ENCODE measurements at places on chromosomes 4 and X.

GRCh38 chrX:104315555-104315954, 60.8 kb upstream of the ESX1 start:
- DNase-seq: peak; percentile 83

DNA sequence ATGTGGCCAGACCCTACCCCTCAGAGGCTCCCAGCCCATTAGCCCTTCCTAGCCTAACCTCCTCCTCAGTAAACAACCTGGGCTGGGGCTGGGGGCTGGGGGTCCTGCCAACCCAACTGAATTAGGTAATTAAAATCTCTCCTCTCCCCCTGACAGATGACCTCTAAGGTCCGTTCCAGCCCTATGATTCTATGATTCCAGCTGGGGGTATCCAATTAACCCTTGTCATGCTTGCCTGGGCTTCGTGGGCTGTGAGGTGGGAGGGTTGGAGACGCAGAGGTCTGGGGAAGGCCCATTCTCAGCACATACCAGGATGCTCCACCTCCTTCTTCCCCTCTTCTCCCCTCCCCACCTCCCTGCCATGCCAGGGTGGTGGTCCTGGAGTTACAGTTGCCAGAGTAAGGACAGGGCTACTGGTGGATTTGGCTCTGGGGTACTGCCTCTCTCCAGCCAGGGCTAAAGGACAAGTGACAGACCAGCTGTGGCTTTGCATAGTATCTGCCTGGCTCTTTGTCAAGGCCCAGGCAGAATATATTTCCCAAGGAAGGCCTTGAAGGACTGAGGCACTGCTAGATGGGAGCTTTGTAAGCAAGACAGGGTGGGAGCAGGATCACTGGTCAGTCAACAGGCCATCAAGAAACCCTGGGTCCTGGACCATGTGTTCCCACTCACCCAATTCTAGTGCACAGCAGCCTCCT, 82.1 kb downstream of the EFNB1 start:
- DNase-seq: no peak

DNA sequence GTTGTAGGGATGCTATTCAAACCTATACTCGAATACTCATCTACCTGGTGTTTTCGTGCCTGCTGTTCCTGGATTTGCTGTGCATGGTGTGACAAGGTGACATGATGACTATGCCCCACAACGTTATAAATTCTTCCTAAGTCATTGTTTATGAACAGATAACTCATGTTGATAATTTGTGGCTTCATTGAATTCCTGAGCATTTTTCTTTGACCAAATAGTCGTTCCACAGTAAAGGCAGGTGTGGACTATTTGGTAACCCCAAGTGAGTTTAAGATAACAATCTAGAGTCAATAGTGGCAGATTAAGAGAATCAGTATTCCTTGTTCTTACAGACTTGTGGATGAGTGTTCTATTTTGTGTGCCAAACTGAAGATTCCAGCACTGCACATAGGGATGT, 59.9 kb downstream of the SNX25 start:
- no peak for DNase-seq

- peak; percentile 27 for DNase-seq
Measured at GRCh38 chrX:46978341-46979291, 66.4 kb downstream of the JADE3 start.

DNA sequence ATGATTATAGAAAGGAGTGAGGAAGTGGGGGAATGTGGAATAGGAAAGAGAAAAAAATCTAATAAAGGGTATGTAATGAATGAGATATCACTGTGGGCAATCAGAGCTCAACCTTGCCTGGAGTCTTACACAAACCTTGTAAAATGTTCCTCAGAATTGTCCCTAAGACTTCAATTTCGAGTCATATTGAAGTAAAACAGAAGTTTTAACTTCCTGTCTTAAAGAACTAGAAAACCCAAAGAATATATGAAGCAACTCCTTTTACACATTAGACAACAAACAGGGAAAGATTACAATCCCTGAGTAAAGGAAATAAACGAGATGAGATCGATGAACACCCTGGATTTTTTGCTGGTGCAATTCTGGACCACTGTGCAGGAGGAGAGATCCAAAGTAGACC, 18.0 kb downstream of the CXCL2 start:
- no peak for DNase-seq

- peak; percentile 64 for DNase-seq
Measured at GRCh38 chr4:6620891-6621555, 19.5 kb upstream of the MRFAP1 start.

- no peak for DNase-seq
Measured at GRCh38 chr4:150206954-150207353, 128.7 kb downstream of the DCLK2 start.

DNA sequence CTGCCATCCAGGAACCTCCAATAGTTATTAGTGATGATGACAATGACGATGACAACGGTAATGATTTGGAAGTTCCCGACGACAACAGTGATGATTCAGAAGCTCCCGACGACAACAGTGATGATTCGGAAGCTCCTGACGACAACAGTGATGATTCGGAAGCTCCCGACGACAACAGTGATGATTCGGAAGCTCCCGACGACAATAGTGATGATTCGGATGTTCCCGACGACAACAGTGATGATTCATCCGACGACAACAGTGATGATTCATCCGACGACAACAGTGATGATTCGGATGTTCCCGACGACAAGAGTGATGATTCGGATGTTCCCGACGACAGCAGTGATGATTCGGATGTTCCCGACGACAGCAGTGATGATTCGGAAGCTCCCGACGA, 14.7 kb downstream of the CXCR3 start:
- no peak for DNase-seq

GRCh38 chr4:184437565-184438265, 36.6 kb downstream of the IRF2 start:
- no peak for DNase-seq

GRCh38 chrX:13693341-13693961, 4.5 kb downstream of the RAB9A start:
- no peak for DNase-seq

DNA sequence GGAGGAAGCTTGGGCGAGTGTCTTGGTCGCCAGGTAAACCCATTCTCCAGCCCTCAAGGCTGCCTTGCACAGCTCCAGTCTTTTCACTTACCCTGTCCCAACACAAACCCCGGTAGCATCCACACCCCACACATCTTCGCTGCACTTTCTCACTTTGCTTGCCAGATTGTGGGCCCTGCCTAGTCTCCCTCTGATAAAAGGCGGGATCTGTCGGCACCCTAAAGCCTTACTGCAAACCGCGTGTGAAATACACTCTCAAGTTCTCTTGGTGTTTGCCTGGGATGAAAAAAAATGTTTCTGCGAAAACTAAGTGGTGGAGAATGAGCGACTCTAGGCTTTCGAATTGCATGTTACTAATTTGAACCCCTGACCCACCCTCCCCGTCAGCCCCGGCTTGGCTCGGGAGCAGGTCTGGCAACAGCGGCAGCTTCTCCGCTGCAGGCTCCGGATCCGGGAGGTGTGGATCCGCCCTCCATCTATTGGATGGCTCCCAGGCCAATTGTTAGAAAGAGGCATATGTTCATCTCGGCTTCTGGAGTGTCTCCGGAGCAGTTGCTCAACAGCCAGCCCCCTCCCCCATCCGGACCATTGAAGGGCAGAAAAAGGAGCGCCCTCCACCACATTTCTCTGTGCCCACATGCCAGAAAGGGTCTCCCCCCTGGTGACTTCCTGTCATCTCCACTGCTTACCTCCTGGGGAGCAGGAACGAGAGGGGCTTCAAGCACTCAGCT, 3.0 kb upstream of the CITED1 start:
- DNase-seq: peak; percentile 94

DNA sequence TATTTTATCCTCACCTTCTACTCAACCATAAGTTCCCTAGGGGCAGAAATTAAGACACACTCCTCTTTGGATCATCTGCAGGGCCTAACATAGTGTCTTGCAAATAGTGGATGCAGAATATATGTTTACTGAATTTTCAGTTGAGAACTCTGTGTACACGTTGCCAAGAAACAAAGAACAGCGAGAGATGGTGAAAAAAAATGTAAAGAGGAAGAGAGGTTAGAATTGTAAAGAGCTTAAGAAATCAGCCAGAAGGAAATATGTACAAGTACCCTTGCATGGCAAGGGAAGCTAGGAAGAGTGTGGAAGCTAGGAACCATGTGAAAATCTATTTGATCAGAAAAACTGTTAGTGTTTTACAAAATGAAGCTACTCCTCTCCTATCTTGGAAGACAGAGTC, 431.0 kb downstream of the SMARCA1 start:
- DNase-seq: no peak

DNA sequence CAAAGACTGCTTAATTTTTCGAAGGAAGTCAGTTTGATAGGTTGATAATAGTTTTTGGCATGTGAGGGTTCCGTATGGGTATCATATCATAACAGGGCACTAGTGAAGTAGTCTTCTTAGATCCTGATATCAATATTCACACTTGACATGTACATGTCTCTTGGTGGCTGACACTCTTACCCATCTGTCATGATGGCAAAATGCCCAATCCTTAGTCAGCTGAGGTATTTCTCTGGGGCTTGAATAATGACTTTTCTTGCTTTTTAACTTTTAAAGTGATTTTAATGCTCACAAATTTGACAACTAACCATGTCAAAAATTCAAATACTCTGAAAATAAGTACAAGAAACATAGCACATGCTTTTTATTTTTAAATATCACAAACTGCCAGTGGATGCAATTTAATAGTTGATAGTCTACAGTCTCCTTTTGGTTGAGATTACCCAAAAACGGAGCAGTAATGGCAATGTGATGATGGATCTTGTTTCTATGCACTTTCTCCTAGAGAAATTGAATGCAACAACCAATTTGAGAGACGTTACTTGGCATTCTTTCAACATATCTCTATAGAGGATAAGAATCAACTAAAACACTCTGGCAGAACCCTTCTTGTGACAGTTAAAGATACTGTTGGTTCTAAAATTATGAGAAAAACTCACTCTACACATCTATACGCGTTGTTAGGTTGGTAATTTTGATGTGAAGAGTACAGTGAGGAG, 552.9 kb upstream of the PABPC4L start:
- no peak for DNase-seq

- DNase-seq: peak; percentile 48
Measured at GRCh38 chr4:105896984-105897775, 1.9 kb downstream of the NPNT start.

- DNase-seq: peak; percentile 84
Measured at GRCh38 chr4:108168671-108169523, at the start of gene LEF1. Gene LEF1 (minus strand): TSS chr4:108168932. CDS start chr4:108167767, 1,165 bp downstream.

DNA sequence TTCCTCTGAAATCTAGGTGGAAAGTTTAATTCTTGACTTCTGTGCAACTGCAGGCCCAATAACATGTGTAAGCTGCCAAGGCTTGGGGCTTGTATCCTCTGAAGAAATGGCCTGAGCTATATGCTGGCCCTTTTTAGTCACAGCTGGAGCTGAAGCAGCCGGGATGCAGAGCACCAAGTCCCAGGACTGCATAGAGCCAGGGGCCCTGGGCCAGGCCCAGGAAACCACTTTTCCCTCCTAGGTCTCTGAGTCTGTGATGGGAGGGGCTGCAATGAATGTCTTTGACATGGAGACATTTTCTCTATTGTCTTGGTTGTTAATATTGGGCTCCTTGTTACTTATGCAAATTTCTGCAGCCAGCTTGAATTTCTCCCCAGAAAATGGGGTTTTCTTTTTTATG, 588.5 kb downstream of the CENPC start:
- no peak for DNase-seq

GRCh38 chr4:91171217-91171616, 1044.0 kb downstream of the CCSER1 start:
- no peak for DNase-seq

DNA sequence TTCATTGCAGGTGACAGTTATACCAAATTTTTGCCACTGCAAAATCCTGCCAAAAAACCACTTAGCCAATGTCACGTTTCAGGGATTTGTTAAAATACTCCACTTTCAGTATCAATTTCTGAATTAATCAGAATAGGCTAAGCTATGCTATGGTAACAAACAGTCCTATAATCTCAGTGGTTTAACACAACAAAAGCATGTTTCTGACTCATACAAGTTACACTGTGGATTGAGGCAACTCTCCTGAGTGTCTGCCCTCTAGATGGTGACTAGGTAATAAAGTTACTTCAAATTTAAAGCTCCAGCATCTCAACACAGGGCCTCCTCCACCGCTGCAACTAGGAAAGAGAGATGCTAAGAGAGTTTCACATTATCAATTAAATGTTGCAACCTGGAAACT, 23.0 kb upstream of the RADX start:
- no peak for DNase-seq

GRCh38 chrX:2652106-2652505, 39.0 kb upstream of the CD99 start:
- no peak for DNase-seq

- DNase-seq: peak; percentile 44
Measured at GRCh38 chrX:52923781-52924241, 26.7 kb downstream of the FAM156B start.

- DNase-seq: peak; percentile 57
Measured at GRCh38 chr4:8504279-8505007, 63.9 kb downstream of the TRMT44 start.
